Activated CD4-positive, alpha-beta T cell treated with anti-CD3 and anti-CD28 coated beads for 4 hours (primary cell): ENCODE measurements at places on chromosomes 11 and 22.
A peak's percentile ranks its signal among the peaks of the same experiment; 100 is the strongest.

DNA sequence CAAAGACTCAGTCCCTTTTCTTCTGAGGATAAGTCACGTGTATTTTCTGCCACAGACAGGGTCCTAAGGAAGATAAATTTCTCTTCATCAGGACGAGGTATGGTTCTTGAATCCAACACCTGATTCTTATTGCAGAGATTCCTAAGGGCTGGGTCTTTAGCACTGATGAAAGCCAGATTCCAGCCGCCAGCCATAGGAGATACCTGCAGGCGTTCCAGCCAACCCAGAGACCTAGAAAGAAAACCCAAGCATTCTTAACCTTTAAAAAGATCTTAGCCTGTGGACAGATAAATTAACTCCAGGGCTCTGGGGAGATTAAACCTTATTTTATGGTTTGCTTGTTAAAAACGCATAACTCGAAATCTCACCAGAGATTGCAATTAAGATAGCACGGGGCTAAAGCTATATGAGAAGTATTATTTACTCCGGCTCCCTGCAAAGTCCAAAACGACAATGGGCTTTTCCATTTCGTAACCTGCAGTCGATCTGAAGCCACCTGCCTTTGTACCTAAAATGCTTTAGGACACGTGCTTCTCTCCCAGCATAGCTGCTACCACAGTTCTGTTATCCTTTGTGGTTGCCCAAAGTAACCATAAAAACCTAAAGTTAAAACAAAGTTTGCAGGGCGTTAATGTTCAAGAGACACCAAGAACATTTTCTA, 104.5 kb downstream of the NXPE2 start:
- DNase-seq = no peak

GRCh38 chr11:93817426-93818348, 32.7 kb downstream of the VSTM5 start:
- no peak for DNase-seq

DNA sequence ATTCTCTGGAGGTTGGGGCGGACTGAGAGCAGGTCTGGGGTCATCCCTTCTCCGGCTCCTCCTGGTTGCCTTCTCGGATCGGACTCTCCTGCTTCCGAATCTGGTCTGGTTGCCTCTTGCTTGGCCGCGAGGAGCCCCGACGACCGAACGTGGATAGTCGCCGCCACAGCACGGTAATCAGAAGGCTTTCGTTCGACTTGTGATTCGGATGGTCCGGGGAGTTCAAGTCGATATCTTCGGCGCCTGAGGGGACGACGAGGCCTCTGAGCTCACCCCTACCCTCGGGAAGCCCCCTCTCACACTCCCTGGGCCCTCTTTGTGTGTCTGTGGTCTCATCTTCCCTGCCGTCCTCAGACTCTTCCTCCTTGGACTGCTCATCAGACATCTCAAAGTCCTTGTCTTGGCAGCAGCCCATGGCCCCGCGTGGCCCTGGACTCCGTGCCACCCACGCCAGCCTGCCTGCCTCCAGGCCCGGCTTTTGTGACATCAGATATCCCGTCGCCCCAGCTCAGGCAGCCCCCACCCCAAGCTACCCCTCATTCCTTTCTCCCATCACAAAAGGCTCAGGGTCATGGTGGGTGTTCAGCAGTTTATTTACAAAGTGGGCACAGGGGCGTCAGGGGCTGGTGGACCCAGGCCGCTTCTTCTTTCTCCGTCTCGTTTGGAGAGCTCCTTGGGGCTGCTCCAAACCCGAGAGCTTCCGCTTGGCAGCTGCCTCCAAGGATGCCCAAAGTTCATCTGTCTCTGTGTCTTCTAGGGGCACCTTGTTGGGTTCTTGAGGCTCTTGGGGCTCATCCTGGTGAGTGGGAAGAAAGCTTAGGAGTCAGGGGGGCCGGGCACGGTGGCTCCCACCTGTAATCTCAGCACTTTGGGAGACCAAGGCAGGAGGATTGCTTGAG, at the start of gene TEX54:
TSS of gene TEX54 (minus strand) at position 506 of the 899 bp plus-strand sequence.
- no peak for DNase-seq

- DNase-seq = no peak
Observed at GRCh38 chr11:112744041-112744440, 217.2 kb upstream of the NCAM1 start.

GRCh38 chr11:61971248-61972111, 4.0 kb upstream of the FTH1 start:
- DNase-seq = peak; percentile 40

DNA sequence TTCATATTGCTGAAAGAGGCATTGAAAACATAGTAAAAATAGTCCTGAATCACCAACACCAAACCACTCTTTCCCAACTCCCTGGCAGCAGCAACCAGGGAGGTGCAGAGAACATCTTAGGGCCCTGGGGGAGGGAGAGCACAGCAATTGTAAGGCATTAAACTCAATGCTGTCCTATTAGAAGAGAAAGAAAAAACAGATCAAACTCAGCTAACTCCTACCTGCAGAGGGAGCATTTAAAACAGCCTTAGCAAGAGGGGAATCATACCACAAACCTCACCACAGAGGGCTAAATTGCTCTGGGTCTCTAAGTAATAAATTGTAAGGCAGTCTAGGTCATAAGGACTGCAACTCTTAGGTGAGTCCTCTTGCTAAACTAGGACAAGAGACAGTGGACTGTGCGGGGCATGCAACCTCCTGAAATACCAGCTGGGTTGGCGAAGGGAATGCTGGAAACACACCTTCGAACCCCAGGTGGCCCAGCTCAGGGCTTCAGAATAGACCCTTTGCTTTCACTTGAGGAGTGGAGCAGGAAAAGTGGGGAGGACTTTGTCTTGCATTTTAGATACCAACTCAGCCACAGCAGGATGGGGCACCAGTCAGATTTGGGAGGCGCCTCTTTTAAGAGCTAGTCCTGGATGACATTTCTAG, 697.1 kb upstream of the FAT3 start:
- DNase-seq = no peak

DNA sequence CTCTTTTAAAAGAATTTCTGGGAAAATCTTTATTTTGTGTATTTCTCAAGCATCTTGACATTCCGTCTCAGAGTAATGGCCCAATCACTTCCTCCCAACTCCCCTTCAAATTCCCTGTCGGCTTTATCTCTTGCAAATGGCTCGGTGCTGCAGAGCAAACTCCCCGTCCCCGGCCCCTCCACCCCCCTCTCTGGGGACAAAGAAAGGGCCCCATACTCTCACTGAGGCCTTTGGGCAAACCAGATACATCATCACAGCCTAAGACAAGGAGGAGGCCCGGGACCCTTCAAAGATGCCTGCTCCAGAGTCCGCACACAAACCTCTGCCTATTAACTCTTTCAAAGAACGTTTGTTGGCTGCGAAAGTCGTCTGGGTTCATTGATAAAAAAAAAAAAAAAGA, 3.9 kb upstream of the SMIM38 start:
- no peak for DNase-seq

DNA sequence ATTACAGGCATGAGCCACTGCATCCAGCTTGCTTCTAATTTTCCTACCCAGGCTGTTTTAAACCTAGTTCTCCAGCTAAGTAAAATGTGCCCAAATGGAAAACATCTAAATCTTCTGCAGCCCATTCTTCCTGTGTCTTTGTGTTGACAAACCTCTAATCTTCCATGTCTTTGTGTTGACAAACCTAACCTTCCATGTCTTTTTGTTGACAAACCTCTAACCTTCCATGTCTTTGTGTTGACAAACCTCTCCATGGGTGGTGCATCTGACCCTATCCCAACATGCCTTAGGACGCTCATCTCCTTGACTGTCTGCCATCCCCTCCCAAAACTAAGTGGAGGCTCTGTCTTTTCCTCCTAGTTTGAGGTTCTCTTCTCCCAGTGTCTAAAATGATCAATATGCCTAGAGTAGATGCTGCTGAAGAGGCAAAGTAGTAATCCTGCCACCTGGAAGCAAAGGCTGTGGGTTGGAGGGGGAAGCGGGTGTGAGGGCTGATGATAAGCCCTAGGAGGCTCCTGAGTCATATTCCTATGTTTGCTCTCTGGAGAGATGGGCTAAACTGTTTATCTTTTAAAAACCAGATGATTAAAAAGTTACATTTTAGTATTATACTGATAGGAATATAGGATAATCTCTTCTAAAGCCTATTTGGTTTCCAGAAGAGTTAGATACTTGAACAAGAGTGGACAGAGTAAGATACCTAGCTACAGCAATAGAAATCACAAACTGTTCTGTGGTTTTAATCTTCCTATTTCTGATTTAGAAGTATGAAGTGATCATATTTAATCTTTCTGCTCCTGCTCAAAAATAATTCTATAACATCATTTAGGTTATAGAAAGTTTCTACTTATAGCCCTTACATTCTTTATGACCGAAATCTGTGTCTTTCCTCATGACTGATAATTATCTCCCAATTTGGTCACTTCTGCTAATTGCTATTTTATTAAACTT, 7.9 kb downstream of the FEN1 start:
- DNase-seq = no peak

- DNase-seq = peak; percentile 69
Observed at GRCh38 chr11:69642549-69642912, 1.6 kb downstream of the CCND1 start.

- no peak for DNase-seq
Observed at GRCh38 chr22:17929909-17930308, 94.5 kb downstream of the MICAL3 start.

GRCh38 chr11:58625826-58626460, 3.5 kb downstream of the CNTF start:
- DNase-seq = no peak

- DNase-seq = no peak
Observed at GRCh38 chr11:69867076-69868005, 48.1 kb upstream of the FGF3 start.

DNA sequence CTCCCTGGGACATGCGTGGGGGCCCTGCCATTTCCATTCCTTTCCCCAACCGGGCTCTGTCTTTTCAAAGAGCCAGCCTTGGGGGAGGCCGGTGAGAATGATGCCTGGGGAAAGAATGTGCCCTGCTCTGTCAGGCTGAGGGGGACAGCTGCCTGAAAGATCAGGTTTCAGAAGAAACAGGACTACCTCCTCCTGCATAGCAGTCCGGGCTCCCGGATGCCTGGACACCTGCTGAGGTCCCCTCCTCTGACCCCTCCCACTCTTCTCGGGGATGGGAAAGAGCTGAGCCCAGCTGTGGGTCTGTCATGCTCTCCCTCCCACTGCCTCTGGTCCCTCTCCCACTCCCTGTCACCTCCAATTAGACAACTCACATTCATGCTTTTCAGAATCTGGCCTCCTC, 41.8 kb upstream of the CDON start:
- DNase-seq = no peak

DNA sequence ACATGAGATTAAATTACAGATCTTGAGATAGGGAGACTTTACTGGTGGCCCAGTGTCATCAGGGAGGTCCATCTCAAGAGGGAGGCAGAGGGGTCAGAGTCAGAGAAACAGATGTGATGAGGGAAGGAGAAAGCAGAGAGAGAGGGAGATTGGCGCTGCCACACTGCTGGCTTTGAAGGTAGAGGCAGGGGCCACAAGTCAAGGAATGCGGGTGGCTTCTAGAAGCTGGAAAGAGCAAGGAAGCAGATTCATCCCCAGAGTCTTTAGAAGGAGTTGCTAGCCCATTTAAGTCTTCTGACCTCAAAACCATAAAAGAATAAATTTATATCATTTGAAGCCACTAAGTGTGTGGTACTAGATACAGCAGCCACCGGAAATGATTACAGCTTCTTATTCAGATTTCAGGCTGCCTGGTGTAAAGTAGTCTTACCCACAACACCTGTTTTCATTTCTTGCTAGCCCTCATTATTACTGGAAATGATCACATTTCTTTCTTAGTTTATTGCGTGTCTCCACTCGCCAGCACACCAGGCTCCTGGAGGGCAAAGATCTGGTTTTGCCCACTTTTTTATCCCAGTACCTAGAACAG, 12.6 kb upstream of the SERPINH1 start:
- no peak for DNase-seq

- peak; percentile 74 for DNase-seq
Observed at GRCh38 chr11:118895093-118896039, 11.7 kb downstream of the CXCR5 start.

GRCh38 chr11:77071671-77072605, 5.2 kb downstream of the CAPN5 start:
- no peak for DNase-seq

DNA sequence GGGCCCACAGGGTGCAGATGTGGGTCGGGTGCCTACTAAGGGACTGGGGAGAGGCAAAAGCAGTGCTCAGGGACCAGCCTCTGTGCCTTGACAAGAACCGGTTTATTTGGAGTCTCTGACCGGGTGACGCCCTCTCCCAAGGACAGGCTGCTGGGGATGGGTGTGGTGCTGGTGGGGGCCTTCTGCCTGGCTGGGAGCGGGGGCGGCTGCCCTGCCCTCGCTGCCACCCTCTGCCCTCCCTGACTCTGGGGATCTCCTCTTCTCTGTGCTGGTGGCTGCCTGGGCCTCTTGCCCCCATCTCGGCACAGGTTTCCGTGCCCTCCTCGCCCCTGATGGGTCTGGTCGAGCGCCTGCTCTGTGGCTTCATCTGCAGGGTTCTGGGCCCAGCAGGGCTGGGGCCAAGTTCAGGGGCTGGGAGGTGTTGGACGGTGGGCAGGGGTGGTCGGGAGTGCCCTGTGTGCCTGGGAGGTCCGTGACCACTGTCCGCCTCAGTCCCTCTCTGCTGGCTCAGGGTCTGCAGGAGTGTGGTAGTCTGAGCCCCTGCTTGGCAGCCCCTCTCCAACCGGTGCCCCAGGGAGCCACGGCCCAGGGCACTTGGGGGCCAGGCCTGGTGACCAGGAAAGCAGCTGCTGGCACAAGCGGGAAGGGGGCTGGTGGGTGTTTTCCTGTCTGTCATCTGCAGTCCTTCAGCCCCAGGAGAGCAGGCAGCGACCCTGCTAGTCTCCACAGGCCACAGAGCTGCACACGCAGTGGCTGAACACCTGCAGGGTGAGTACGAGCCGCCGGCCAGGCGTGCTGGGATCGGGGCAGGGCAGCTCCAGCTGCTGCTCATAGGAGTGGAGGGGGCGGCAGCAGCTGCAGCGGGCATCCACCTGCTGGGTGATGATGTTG, 23.5 kb downstream of the MUC6 start:
- DNase-seq = no peak

DNA sequence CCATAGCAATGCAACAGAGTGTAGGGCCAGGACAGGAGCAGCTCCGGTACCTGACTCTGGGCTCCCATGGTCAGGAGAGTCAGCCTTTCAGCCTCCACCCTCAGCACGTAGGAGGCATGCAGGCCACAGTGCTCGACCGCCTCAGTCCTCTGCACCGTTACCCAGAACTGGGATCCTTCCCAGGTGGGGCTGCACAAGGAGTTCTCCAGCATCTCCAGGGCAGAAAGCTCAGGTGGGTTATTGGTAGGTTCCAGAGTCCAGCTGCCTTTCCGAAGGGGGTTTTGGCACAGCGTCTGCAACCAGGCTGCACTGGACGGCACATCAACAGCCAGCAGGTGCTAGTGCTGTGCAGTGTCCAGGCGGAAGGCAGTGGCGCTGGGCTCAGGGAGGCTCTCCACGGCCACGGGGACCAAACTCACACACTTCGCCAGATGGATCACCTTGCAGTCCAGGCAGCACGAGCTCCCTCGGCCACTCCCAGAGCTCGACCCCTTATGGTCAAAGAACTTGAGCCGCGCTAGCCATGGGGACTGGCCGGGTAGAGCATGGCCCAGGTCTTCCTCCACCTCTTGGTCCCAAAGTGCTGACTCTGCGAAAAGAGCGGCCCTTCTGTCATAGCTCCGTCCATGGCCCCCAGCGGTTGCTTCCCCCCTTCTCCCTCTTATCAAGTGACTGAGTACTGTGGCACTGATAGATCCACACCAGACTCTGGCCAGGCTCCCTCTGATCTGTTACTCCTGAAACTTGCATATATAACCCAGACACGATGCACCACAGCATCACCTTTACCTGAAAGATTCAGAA, 6.9 kb upstream of the PHOX2A start:
- DNase-seq = no peak

GRCh38 chr22:40955571-40955970, 4.4 kb downstream of the RBX1 start:
- no peak for DNase-seq

- no peak for DNase-seq
Observed at GRCh38 chr11:34508524-34508923, 5.1 kb downstream of the ELF5 start.

GRCh38 chr22:50473088-50473487, 1.7 kb downstream of the SBF1 start:
- DNase-seq = peak; percentile 54
